ENCODE measurements at places on chromosomes 5 and 9. TPM values are rescaled to one million over a fixed set of nuclear protein-coding genes. Genes with fewer than 3 reads are reported as not detected.

SYNPO gene
- 73.9 TPM for total RNA-seq

EGR1 gene
- 41.6 TPM for total RNA-seq

PCDHGA1 gene
- 0.57 TPM for total RNA-seq

POLR3G gene
- 2.1 TPM for total RNA-seq

SPTAN1 gene
- total RNA-seq, result 398 TPM

PCDHB14 gene
- 6.8 TPM for total RNA-seq

HMGCS1 gene
- 131 TPM for total RNA-seq

FIBCD1 gene
- not detected for total RNA-seq

SHROOM1 gene
- 263 TPM for total RNA-seq

C5orf58 gene
- not detected for total RNA-seq

PCA3 gene
- total RNA-seq, result not detected

LCP2 gene
- 21.7 TPM for total RNA-seq

SLC4A9 gene
- 0.13 TPM for total RNA-seq

BHMT2 gene
- 18.3 TPM for total RNA-seq

PTPRD gene
- total RNA-seq, result 20.9 TPM

GABRA1 gene
- total RNA-seq, result not detected

GPX8 gene
- total RNA-seq, result 20.2 TPM

CYSRT1 gene
- 1.9 TPM for total RNA-seq

GDA gene
- 6.6 TPM for total RNA-seq

PPP2R2B gene
- 25.9 TPM for total RNA-seq
